ENCODE measurements at places on chromosomes 7 and 10.

GRCh38 chr7:101868191-101868950 lies 50.9 kb downstream of the CUX1 start:
- peak; percentile 59 for DNase-seq

GRCh38 chr10:59537501-59537900 lies 172.1 kb downstream of the SLC16A9 start:
- no peak for DNase-seq

DNA sequence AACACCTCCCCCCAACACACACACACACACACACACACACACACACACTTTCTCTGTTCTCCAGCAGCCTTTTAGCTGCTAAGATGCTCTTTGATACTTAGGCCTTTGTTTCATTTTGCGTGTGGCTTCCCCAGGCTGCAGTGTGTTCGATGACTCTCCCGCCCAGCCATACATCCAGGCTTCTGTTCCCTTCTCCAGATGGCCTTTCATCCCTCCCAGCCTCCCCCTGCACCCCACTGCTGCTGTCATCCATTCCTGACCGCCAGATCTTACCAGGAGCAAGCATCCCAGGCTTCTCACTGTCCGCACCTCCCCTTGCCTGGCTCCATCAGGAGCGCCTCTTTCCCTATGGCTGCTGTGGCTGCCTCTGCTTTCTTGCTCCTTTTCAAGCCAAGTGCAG lies 77.8 kb upstream of the PPIF start:
- no peak for DNase-seq

- DNase-seq, result no peak
These were observed 75.0 kb downstream of the WNT2 start for GRCh38 chr7:117247809-117248208.

DNA sequence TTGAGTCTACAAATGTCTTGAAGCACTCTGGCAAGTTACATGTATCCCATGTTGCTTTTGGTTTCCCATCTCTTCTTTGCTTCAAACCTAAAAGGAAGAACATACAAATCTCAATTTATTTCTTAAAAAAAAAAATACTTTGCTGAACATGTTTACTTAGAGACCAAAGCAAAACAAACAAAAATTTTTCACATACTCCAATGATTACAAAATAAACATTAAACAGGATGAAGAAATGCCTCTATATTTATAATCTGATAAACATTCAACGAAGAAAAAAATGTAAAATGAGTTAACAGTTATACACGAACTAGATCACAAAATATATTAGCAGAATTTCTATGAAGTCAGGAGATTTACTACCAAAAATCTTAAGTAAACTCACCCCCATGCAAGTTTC lies 31.3 kb downstream of the FAM204A start:
- no peak for DNase-seq

DNA sequence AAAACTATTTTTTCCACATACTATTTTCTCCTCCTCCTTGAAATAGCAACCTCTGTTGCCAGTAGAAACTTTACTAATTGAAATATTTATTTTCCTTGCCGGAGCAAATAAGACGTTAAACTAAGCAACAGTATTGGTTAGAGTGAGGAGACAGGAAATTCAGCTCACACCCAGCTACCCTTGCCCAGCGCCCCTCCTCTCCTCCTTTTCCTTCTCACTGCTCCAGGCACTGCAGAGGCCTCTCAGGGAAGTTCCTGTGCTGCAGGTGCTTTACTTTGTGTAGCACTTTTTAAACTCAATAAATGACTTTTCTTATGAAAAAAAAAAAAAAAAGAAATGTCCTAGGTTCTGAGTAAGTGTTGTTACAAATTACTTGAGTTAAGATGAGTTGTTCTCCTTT lies 134.0 kb downstream of the SEMA3E start:
- DNase-seq, result no peak

GRCh38 chr10:63788152-63788821 lies 267.1 kb downstream of the REEP3 start:
- no peak for DNase-seq

DNA sequence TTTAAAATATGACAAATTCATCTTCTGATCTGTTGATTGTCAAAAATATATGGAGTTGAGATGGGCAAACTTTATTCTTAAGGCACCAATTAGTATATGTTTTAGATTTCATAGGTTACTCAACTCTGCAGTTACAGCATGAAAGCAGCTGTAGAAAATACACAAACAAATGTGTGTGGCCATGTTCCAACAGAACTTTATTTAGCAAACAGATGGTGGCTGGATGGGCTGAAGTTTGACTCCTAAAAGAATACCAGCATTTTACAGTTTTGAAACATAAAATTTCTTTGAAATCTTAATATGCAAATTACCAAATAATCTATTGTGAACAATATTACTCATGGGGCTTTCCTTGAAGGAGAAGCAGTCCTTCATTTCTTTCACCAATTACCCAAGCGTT lies 1206.0 kb upstream of the LRRTM3 start:
- DNase-seq, result no peak

- DNase-seq, result no peak
These were observed 30.8 kb downstream of the MTURN start for GRCh38 chr7:30165590-30165989.

- DNase-seq, result no peak
These were observed 6.9 kb upstream of the ATP6V0E2 start for GRCh38 chr7:149866779-149867447.

DNA sequence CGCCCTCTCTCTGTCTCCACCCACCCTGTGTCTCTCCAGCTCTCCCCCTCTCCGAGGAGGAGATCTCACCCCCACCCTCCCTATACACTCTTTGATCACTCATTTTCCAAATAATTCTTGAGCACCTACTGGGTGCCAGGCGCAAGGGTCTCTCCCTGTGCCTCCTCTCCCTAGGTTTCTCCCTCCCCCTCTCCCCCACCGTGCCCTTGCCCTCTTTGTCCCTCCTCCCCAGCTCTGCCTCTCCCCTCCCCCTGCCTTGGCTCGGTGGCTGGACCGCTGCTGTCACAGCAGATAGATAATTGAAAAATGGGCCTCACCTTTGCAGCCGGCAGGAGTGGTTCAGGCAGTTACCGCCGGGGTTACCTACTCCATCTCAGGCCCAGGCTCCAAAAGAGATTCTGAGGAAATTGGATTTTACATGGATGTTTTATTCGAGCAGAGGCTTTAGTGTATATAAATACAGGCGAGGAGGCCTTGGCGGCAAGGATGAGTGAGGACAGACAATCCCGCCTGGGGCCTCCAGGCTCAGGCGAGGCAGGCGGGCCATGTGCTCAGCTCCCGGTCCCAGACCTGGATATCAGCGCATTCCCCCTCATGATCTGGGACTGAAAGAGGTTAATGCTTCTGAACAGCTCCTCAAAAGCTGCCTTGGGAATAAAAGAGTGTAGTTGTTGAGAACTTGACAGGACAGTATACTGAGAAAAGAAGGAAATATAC lies 60.8 kb upstream of the BTRC start:
- no peak for DNase-seq

- peak; percentile 55 for DNase-seq
These were observed 1.1 kb downstream of the AUTS2 start for GRCh38 chr7:69599286-69599954.

GRCh38 chr10:89985446-89985845 lies 284.1 kb downstream of the KIF20B start:
- no peak for DNase-seq

DNA sequence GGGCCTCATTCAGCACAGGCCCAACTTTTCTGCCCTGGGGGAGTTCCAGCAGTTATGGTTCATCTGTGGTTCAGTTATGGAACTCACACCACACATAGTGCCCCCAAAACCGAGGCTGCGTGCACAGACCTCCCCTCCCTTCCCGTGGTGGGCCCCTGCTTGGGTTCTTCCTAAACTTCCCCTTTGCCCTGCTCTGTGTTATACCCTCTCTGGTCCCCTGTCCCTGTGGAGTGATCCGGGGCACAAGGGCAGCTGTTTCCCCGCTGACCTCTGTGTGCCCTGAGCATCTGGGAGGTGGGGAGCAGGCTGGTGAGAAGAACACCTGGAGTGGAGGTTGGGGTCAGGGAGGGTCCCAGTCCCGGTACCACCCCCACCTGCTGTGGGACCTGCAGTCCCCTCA lies 39.4 kb downstream of the HTRA1 start:
- DNase-seq, result no peak

- DNase-seq, result no peak
These were observed 283.4 kb downstream of the CCDC3 start for GRCh38 chr10:12717981-12718707.

- DNase-seq, result no peak
These were observed 53.7 kb downstream of the KIF5B start for GRCh38 chr10:32002531-32002930.

DNA sequence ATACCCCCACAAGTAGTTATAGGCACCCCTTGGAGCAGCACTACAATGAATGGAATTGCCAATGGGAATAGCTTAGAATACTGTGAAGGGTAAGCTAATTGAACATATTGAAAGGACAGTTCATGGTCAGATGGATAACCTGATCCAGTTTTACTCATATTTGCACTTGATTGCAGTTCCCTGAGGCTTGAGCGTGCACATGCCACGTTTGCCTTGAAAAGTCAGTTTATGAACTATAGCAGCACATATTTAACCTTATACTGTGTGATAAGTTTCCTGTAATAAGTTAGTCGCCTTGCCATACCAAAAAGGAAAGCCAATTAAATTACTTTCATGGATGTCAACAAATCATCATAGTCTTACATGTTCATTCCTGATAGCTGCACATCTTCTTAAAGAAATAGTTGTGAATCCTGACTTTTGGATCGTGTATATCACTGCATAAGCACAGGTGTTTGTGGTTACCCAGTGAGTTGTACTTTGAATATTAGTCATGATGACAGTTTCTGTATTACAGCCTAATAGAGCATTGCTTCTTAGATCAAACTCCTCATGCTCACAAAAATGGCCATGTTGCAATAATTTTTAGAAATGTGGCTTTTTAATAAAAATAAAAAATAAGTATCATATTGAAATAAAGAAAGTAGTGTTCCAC lies 21.6 kb downstream of the DNTT start:
- DNase-seq, result no peak

GRCh38 chr7:380711-381210 lies 90.8 kb downstream of the FOXL3 start:
- no peak for DNase-seq

DNA sequence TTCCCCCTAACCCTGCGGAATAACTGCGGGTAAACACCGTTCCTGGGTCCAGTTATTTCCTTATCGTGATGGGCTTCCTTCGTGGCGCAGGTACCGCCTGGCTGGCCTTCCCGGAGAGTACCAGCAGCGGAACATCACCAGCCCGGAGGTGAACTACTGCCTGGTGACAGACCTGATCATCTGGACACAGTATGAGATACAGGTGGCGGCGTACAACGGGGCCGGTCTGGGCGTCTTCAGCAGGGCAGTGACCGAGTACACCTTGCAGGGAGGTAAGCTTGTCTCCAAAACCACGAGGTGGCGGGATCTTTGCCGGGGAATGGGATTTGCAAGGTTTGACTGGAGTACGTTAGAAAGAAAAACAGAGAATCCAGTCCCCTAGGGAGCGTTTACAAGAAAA lies 665.0 kb upstream of the FOXK1 start:
- no peak for DNase-seq

GRCh38 chr7:141563956-141564623 lies 12.9 kb downstream of the AGK start:
- DNase-seq, result no peak

DNA sequence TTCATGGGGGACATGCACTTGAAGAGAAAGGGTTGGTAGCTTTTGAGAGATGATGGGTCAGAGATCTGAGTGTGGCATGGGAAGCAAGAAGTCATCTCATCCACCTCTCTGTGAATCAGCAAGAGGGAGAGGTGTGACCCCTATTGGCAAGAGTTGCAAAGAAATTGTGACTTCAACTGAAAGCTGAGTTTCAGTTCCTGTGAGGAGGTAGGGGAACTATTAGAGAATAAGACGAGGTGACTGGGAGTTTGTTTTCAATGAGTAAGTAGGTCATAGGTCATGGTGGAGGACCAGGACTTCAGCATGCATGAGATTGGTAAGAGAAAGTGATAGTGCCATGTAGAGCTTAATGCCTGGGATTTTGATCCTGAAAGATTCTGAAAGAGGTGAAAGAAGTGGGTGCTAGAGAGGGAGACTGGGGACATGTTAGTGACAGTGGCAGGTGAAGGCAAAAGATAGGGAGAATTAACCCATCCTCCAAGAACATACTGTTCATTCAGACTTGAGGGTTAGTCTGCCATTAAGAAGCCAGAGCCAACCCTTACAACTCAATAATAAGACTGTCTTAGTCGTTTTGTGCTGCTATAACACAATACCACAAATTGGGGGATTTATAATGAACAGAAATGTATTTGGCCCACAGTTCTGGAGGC lies 75.5 kb upstream of the CAPZA2 start:
- no peak for DNase-seq

- DNase-seq, result no peak
These were observed 337.0 kb upstream of the PRKCQ start for GRCh38 chr10:6917125-6917524.

- no peak for DNase-seq
These were observed 85.4 kb upstream of the AFAP1L2 start for GRCh38 chr10:114489521-114490310.

GRCh38 chr10:4250587-4250887 lies 465.5 kb upstream of the KLF6 start:
- no peak for DNase-seq

- DNase-seq, result no peak
These were observed 378.9 kb upstream of the AUTS2 start for GRCh38 chr7:69219381-69219780.

- DNase-seq, result no peak
These were observed 334.0 kb downstream of the ZNF33B start for GRCh38 chr10:42304341-42304740.

DNA sequence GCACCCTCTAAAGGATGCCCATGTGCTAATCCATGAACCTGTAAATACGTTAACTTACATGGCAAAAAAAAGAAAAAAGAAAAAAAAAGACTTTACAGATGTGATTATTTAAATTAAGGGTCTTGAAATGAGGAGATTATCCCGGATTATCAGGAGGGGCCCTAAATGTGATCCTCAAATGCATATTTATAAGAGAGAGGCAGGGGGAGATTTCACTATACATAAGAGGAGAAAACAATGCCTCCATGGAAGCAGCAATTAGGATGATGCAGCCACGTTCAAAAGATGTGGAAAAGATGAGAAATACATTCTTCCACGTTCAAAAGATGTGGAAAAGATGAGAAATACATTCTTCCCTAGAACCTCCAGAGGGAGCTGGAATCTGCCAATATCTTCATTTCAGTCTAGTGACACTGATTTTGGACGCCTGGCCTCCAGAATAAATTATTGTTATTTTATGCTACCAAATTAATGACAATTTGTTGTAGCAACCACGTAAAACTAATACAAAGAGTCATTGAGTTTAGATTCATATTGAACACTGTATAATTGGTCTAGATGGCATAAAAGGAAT lies 328.4 kb upstream of the GNAI1 start:
- DNase-seq, result no peak

- peak; percentile 36 for DNase-seq
These were observed 872 bp downstream of the FAM131B start for GRCh38 chr7:143361552-143362130.

DNA sequence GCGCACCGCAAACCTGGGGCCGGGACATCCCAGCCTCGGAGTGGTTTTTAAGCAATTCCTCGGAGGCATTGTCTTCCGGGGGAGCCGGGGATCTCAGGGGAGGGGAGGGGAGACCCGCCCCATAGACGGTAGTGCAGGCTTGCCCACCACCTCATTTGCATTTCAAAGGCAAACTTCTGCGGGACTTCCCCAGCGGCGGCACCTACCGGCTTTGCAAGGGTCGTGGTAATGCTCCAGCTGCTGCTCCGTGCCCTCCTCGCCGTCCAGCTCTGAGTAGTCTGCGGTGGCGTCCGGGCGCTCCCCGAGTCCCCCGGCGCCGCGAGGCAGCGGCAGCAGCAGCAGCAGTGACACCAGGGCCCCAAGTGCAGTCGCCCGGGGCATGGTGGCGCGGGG lies 425 bp downstream of the TLL2 start:
- no peak for DNase-seq
